ENCODE measurements at places on chromosomes 4 and X.

DNA sequence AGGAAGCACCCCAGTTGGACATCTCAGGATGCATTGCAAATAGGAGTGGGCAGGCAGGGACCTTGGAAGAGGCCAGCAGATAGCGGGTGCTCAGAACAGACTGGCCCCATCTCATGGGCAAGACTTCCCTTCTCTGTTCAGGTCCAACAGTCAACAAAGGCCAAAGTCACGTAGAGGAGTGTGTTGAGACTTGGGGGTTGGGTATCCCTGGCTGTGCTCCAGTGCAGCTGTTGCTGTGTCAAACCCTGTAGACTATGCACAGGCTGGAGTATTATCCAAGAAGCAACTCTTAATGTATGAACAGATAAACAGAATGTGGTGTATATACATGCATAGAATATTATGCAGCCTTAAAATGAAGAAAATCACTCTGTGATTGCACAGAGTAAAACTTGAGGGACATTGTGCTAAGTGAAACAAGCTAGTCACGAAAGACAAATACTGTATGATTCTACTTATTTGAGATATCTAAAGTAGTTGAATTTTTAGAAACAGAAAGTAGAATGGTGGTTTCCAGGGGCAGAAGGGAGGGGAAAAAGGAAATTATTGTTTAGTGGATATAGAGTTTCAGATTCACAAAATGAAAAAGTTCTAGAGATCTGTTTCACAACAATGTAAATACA is 192.1 kb upstream of the LCORL start:
- DNase-seq: no peak

- no peak for DNase-seq
Observed at GRCh38 chr4:175536852-175537453, 275.1 kb downstream of the GPM6A start.

- DNase-seq: no peak
Observed at GRCh38 chr4:126051689-126052424, 737.1 kb downstream of the FAT4 start.

GRCh38 chr4:22356987-22357596 is 158.8 kb downstream of the ADGRA3 start:
- DNase-seq: no peak

DNA sequence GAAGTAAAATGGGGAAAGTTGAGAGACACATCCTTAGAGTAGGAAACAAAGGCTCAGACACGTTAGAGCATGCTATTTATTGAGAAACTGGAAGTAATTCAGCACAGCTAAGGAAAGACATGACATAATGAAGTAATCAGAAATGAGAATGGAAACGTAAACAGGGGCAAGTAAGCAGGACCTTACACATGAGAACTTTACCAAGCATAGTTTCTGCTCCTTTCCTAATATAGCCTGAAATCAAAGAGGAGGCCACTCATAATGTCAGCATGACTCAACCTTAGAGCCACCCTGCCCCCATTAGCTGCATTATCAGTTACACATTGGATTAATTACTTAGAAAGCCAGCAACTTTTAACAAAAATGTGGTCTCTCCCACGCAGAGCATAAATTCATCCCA is 558.3 kb upstream of the GRIA3 start:
- no peak for DNase-seq

DNA sequence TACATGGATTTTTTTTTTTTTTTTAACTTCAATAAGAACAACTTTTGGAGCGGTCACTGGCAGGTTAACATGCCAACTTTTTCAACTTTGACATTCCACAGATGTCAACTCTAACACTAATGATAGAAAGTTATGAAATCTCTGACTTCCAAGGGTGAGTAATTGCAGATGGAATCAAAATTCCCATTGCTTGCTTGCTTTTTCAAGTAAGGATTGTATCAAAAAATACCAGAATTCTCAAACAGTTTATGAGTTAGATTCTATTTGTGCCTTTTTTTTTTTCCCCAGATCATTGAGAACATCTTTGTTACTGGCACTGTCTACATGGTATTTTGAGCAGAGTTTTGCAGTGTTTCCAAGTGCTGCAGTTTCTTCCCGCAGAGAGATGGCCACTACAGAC is 50.3 kb upstream of the OTUD4 start:
- no peak for DNase-seq
